M059J (cell line): ENCODE measurements at places on chromosomes 3 and 15. TPM values are rescaled to one million over a fixed set of nuclear protein-coding genes. Genes with fewer than 3 reads are reported as not detected.

- DNase-seq = no peak
Observed at GRCh38 chr3:74808506-74809275, 194.2 kb upstream of the CNTN3 start.

DNA sequence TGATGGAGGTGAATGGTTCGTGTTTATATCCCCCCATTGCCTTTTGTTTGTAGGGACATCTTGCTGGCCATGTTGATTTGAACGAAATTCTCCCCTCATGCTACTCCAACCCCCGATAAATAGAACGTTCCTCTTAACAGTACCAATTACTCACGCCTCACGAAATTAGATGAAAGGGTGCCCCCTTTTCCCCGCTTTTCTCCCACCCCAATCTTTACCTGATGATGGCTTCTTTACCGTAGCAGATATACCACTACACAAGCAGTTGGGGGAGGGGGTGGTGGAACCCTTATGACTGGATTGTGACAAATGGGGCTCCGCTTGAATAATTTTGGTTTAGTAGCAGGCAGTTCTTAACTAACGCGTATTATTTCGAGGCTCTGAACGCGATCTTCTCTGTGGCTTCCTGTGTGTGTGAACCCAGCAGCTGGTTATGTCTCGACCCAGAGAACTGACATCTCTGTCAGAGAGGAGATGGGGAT is 1.1 kb downstream of the PIAS1 start:
- peak; percentile 73 for DNase-seq

DNA sequence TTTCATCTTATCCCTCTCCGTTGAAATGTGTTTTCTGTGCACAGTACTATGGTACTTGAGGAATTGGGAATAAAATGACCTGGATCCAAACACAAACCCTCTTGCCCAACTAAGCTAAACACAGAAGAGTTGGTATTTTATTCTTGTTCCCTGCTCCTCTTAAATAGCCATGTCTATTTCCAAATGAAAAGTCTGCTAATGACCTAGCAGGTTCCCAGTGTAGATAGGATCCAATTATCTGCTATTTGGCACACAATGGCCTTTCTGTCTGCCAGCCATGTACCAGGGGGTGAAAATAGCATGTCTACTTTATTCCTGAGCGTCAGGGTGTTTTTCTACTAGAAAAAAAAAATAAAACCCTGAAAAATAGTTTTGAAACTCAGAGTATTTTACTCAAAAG is 657.0 kb upstream of the NAALADL2 start:
- DNase-seq = no peak

- DNase-seq = no peak
Observed at GRCh38 chr15:52709187-52709981, 30.2 kb upstream of the ATOSA start.

DNA sequence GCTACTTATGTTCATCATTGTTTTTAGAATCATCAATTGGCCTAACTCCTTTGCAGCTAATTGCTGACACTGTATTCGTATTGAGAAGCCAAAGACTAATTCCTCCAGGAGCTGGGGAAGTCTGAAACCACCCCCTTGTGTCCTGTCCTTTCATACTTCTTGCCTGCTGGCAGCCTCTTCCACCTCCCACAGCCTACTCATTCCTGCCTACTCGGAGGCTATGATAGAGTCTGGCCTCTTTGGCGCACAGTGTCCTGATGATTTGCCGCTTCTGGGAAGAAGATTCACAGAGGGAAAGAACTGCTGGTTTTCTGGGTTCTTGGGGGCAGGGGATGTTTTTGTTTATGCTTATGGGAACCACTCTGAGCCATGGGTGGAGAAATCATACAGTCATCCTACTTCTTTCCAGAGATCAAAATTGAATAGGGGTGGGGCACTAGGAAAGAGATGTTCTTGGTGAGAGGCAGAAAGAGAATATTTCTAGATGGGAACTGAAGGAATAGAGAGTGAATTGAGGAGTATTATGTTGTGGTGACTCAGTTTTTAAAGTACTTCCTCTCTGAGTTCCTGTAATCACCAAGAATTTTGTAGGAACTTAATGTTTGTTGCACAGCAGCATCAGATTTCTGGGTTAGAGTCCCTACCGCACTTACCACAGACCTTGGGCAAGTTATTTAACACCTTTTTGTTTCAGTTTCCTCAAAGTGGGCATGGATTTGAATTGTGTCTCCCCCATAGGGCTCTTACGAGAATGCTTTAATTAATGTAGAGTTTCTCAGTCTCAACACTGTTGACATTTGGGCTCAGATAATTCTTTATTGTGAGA is 22.1 kb upstream of the SCAANT1 start:
- DNase-seq = no peak

- no peak for DNase-seq
Observed at GRCh38 chr3:98761643-98762229, 1.4 kb upstream of the ST3GAL6 start.

- DNase-seq = no peak
Observed at GRCh38 chr3:45414341-45414740, 26.0 kb downstream of the LARS2 start.

- DNase-seq = no peak
Observed at GRCh38 chr15:44654858-44655257, 8.6 kb downstream of the SPG11 start.

GRCh38 chr15:57994221-57995049 is 71.1 kb downstream of the ALDH1A2 start:
- peak; percentile 1 for DNase-seq

DNA sequence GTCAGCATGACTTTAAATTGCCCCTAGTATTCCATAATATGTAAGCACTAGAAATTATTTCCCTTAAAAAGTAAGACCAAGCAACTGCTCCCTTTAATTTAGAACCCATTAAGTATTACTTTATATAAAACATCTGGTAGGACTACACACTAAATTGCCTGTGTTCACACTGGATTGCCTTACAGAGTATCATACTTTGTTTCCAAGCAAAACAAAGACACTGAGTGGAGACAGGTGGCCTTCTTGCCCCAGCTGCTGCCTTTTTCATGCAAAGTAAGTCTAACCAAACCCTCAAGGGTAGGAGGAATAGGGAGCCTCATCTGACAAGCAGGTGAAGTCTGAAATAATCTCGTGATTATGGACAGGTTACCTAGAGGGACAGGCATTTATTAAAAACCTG is 87.3 kb downstream of the PEX5L start:
- DNase-seq = no peak

DNA sequence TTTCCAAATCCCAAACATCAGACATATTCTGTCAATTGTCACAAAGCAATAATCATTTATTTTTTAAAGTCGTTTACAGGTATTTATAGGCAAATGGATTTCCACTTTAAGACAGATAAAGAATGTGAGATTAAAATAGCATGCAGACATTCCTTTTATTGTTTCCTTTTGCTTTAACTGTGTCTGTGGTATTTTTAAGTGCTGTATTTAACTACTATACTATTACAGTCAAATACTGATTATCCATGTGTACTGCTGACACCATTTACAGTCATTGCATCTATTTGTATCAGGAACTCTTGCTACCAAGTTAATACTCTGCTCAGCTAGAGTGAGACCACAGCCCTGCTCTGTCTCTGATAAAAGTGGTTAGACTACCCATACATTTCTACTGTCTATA is 12.8 kb upstream of the CEP152 start:
- DNase-seq = no peak

DNA sequence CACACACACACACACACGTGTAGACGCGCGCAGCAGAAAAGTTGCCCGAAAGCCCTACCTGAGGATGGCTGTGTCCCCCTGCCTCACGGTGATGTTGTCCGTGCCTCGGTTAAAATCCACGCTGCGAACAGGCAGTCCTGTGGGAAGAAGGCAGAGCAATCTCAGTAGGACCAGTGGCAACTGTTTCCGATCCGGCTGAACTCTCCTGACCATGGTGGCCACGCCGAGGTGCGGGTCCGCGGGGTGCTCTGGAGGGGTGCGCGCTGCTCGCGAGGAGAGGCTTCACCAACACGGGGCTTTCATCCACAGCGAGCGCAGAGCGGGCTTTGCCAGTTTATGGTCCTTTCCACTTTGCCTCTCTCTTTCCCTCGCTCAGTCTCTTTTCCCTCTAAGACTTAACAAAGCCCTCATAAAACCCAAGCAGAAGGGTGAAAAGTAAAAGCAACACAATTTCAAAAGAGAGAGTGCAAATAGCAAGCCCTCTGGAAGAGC is 422 bp downstream of the LSAMP start:
- DNase-seq = no peak

- peak; percentile 35 for DNase-seq
Observed at GRCh38 chr15:41656188-41656587, 4.0 kb upstream of the MGA start.

- DNase-seq = peak; percentile 83
Observed at GRCh38 chr3:188266562-188267274, 112.8 kb downstream of the LPP start.

GRCh38 chr15:53670701-53671100 is 88.8 kb downstream of the WDR72 start:
- DNase-seq = no peak

GRCh38 chr3:150509780-150510179 is 36.5 kb downstream of the SERP1 start:
- no peak for DNase-seq

DNA sequence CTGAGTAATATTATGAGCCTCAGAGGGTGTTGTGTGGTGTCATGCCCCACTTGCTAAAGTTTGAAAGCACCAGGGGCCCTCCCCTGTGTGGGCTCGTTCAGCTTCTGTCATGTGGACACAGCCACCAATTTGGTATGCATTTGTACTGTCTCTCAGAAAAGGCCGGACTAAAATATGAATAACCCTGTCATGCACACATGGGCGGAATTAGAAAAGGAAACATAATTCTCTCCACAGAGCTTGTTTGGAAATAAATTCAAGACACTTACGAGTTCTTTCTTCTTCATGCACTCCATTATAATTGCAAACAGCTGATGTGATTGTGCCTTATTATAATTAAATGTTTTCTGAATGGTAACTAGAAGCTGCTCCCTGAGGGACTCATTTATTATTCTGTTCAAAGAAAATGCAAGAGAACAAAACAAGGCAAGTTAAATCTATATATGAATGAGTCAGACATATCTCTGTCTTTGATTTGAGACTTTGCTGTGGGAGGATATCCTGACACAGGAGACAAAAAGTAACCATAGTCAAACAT is 39.1 kb downstream of the TRPM1 start:
- no peak for DNase-seq

DNA sequence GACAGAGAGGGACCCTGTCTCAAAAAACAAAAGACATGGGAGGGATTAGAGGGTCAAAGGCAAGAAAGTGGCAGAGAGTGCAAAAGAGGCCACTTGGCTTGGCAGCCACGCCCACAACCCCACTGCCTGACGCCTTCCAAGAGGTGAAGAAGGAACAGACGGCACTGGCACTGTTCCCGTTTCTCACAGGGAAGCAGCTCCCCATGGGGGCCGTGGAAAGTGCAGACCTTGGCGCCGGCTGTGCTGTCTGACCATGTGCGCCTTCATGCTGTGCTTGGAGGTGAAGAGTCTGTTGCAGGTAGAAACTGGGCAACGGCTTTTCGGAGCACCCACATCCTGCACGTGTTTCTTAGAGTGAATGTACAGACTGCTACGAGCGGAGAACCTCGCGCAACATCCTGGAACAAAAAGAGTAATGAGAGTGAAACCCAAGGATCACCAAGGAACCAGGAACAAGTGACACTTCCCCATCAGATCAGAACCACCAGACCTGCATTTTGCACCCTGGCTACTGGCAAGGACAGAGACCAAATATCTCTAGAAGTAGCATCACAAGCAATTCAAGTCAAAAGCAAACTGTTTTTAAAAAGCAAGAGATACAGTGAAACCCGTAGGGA is 9.7 kb downstream of the ZXDC start:
- no peak for DNase-seq

- peak; percentile 64 for DNase-seq
Observed at GRCh38 chr15:38474155-38474757, 20.3 kb downstream of the FAM98B start.

DNA sequence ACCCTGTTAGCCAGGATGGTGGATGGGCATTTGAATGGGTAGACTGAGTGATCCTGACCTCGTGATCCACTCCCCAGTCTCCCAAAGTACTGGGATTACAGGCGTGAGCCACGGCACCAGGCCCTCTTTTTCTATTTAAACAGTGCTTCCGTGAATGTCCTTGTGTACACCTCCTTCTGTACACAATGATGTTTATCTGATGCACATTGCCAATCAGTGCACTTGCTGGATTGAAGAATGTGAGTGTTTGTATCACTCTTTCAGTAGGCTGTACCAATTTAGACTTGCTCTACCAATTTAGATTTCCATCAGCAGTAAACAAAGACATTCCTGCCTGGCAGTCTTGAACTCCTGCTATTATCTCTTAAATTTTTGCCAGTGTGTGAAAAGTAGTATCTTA is 8.9 kb upstream of the ZNF619 start:
- no peak for DNase-seq

DNA sequence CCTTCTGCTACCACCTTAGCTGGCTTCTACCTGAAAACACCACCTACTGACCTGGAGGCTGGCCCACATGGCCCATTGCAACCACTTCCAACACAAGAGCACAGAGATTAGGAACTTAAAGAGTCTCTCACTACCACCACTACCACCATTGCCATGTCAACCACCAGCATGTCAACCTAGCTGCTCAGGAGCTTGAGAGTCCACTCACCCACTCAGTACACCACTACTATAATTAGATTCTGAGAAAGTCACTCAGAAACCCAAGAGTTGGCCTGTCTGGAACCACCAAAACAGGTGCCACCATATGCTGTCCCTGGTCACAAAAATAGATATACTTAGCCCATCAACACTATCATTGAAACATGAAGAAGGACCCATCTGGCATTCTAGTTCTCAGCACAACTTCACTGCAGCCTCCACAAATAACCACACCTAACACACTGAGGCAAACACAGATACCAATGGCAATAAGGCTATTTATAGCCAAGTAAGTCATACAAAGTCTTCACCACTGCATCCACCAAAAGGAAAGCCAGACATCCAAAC is 806.7 kb upstream of the EPHA6 start:
- DNase-seq = no peak

DNA sequence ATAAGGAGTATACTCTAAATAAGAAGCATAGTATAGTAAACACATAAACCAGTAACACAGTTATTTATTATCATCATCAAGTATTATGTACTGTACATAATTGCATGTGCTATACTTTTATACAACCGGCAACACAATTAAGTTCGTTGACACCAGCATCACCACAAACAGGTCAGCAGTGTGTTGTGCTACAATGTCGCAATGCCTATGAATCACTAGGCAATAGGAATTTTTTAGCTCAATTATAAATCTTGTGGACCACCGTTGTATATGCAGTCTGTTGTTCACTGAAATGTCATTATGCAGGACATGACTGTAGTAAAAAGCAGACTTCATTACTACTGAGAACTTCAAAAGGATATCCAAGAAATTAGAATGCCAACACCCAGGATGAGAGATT is 177.0 kb downstream of the PDCD6IP start:
- DNase-seq = no peak

- peak; percentile 35 for DNase-seq
Observed at GRCh38 chr3:41508063-41508696, 308.9 kb downstream of the CTNNB1 start.

GRCh38 chr15:39833515-39833981 is 50.9 kb upstream of the FSIP1 start:
- DNase-seq = peak; percentile 27

Gene SAMD7
- not detected in 2 replicates for total RNA-seq

Gene ZIC1
- 7.9 and 10.5 TPM in 2 replicates for total RNA-seq

Gene GRAMD2A
- 0.34 and 0.44 TPM in 2 replicates for total RNA-seq

Gene RFT1
- total RNA-seq = 12.8 and 15.1 TPM in 2 replicates

Gene FYCO1
- total RNA-seq = 3.8 and 7.8 TPM in 2 replicates

Gene VEPH1
- total RNA-seq = 54.4 and 58.0 TPM in 2 replicates

Gene CCDC33
- 0.22 TPM in 1 of 2 replicates, not detected in the other for total RNA-seq

Gene COL6A5
- not detected in 2 replicates for total RNA-seq

Gene ANKUB1
- total RNA-seq = not detected in 2 replicates

Gene MUC20
- 0.07 TPM in 1 of 2 replicates, not detected in the other for total RNA-seq

Gene ACAP2
- 25.5 and 35.3 TPM in 2 replicates for total RNA-seq

Gene TMEM44
- 13.8 and 19.4 TPM in 2 replicates for total RNA-seq

Gene ARPP21
- total RNA-seq = not detected in 2 replicates

Gene ANKDD1A
- 2.1 and 2.3 TPM in 2 replicates for total RNA-seq

Gene PIERCE2
- total RNA-seq = 3.5 and 6.5 TPM in 2 replicates
